ENCODE measurements at places on chromosomes 7 and 10.
A peak's percentile ranks its signal among the peaks of the same experiment; 100 is the strongest.

GRCh38 chr10:80512031-80512526, 25.6 kb upstream of the SH2D4B start:
- no peak for DNase-seq

- DNase-seq: no peak
These were observed 136.6 kb downstream of the ARHGAP22 start for GRCh38 chr10:48468130-48468790.

- no peak for DNase-seq
These were observed 43.4 kb downstream of the GLI3 start for GRCh38 chr7:42193471-42194129.

GRCh38 chr10:31343009-31343408, 24.0 kb downstream of the ZEB1 start:
- DNase-seq: no peak

GRCh38 chr10:36118314-36118713, 476.2 kb upstream of the FZD8 start:
- no peak for DNase-seq

DNA sequence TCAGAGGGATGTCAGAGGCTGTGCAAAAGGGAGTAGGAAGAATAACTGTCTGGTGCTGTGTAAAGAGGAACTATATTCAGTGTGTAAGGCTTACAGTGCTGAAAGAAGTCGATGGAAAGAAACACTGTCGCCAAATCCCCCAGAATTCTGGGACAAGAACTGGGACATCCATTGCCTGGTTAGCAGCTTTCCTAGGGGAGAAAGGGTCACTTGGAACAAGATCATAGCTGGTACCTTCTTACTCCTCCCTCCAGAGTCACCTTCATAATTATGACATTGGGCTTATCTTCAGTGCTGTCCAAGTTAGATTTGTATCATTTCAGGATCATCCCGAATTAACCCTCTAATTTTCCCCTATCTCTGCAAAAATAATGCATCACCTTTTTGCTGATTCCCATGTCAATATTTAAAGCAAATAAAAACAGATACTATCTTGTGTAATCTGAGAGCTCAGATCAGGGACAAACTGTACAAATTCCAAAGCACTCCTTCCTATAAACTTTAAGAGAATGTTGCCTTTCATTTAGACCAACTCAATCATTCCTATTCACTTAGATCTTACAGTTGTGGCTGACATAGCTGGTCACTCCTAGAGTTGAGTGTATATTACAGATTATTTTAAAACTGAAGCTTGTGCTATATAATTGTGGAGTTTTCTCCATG, 96.5 kb downstream of the DNAH11 start:
- DNase-seq: no peak

- DNase-seq: no peak
These were observed 51.1 kb downstream of the KMT2E start for GRCh38 chr7:105065104-105065503.

DNA sequence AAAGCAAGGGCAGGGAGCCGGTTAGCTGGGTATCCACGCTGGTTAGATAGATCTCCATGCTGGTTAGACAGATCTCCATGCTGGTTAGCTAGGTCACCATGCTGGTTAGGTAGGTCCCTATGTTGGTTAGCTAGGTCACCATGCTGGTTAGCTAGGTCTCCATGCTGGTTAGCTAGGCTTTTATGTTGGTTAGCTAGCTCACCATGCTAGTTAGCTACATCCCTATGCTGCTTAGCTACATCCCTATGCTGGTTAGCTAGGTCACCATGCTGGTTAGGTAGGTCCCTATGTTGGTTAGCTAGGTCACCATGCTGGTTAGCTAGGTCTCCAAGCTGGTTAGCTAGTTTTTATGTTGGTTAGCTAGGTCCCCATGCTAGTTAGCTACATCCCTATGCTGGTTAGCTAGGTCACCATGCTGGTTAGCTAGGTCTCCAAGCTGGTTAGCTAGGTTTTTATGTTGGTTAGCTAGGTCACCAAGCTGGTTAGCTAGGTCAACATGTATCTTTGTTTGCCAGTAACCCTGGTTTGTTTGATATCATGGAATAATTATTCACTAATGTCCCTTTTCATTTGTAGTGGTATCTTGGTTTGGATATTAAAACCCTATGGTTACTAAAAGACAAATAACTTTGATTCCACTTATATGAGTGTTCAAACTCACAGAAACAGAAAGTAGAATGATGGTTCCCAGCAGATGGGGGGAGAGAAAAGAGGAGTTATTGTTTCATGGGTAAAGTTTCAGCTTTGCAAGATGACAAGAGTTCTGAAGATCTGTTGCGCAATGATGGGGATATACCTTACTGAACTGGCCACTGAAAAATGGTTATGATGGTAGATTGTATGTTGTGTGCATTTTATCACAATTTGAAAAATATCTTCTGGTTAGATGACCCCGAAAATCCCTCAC, 136.2 kb downstream of the PRPF18 start:
- no peak for DNase-seq

DNA sequence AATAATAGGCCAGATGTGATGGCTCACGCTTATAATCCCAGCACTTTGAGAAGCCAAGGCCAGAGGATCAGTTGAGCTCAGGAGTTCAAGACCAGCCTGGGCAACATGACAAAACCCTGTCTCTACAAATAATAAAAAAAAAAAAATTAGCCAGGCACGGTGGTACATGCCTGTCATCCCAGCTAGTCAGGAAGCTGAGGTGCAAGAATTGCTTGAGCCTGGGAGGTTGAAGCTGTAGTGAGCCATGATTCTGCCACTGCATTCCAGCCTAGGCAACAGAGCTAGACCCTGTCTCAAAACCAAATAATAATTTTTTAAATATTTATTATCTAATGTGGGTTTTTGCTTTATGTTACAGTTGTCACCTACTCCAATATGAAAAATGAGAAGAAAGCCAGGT, 178.9 kb downstream of the ADK start:
- DNase-seq: no peak

GRCh38 chr10:60810437-60811182, 32.3 kb downstream of the CDK1 start:
- DNase-seq: no peak

DNA sequence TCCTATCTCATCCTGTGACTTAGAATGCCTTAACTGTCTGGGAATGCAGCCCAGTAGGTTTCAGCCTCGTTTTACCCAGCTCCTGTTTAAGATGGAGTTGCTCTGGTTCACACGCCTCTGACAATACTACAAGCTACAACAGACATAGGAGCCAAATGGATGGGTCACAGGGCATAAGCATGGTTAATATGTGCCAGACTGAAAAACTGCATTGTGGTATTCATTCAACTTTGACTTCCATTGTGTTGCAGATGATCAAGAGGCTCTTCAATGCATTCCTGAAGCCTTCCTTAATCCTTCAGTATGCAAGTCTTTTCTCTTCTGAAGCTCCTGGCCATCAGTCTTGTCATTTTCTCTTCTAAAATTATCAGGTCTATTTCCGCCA, 20.3 kb upstream of the RNF32 start:
- no peak for DNase-seq

- no peak for DNase-seq
These were observed 238.7 kb downstream of the SEC23IP start for GRCh38 chr10:120131183-120131582.

- no peak for DNase-seq
These were observed 162.1 kb upstream of the FOXK1 start for GRCh38 chr7:4519819-4520520.

- DNase-seq: no peak
These were observed 72.7 kb downstream of the CFAP46 start for GRCh38 chr10:132869621-132870020.

- no peak for DNase-seq
These were observed 50.6 kb downstream of the ADAMTS14 start for GRCh38 chr10:70722820-70723424.

GRCh38 chr10:92897916-92898315, 49.6 kb downstream of the EXOC6 start:
- DNase-seq: no peak

DNA sequence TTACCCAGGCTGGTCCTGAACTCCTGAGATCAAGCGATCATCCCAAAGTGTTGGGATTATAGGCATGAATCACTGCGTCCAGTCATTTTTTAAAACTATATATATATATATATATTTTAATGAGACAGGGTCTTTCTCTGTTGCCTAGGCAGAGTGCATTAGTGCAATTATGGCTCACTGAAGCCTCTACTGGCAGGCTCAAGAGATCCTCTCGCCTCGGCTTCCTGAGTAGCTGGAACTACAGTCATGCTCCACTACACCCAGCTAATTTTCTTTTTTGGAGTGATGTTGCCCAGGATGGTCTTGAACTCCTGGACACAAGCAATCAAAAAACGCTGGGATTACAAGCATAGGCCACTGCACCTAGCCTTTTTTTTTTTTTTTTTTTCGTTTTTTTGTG, 55.3 kb upstream of the KAT6B start:
- no peak for DNase-seq

DNA sequence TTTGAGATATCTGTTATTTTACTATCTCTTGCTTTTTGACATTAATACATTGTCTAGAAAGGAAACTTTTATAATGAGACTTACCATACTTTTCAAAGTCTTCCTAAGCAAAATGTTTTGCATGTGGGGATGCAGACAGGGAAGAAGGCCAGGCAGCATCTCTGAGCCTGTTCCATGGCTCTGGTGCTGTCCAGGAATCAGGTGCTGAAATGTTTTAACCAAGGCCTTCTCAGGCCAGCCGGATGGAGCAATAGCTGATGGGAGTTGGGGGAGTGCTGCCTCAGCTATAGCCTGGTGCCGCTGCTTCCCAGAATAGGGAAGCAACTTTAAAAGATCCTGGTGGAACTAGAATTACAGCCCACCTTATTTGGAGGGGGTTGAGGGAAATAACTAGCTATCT, 38.5 kb downstream of the CRTAC1 start:
- DNase-seq: no peak

DNA sequence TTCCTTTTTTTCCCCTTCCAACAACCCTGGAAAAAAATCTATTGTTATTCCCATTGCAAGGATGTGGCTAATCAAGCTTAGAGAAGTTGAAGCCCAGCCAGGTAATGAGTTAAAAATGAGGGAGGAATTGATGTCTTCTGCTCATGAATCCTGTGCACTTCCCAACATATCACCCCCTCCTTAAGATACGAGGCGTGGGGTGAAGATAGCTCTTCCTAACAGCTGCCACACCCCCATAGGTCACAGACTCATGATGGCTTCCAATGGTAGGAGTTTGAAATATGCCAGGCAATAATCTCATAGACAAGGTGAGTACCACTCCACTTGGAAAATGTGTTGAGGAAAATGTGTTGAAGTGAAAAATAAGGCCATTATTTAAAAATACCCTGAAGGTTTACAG, 71.3 kb upstream of the HECW1 start:
- DNase-seq: no peak

- DNase-seq: no peak
These were observed 17.6 kb upstream of the PANK1 start for GRCh38 chr10:89662596-89662995.

GRCh38 chr7:47759056-47759706, 177.3 kb upstream of the TNS3 start:
- no peak for DNase-seq

- peak; percentile 59 for DNase-seq
These were observed 51.2 kb upstream of the GTF2I start for GRCh38 chr7:74606101-74606908.

DNA sequence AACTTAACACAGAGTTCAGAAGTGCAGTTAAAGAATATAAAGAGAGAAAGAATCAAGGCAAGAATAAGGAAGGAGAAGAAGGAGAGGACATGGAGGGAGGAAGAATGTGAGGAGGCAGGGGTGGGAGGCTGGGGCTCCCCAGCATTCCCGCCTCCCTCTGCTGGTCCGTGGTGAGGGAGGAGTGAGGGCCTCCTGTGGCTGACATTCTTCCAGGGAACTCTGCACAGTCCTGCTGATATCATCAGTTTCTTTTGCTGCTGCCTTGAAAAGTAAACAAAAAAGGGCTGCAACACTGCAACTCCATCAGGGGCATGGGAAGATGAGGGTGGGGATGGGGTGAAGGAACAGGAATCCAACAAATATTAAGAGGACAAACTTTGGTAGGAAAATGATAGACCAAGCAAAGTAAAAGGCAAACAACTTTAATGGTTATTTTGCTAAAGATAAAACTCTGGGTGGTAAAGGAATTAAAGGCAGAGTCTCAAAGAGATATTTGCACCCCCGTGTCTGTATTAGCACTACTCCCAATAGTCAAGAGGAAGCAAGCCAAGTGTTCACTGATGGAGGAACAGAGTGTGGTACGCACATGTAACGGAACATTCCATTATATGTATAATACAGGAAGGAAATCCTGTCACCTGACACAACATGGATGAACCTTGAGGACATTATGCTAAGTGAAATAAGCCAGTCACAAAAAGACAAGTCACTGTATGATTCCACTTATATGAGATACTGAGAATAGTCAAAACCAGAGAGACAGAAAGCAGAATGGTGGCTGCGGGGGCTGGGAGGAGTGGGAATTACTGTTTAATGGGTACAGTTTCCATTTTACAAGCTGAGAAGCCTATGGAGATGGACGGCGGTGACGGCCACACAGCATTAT, 8.0 kb upstream of the SPOCK2 start:
- DNase-seq: no peak

- DNase-seq: peak; percentile 97
These were observed 4.4 kb upstream of the ABHD11 start for GRCh38 chr7:73742753-73743641.

DNA sequence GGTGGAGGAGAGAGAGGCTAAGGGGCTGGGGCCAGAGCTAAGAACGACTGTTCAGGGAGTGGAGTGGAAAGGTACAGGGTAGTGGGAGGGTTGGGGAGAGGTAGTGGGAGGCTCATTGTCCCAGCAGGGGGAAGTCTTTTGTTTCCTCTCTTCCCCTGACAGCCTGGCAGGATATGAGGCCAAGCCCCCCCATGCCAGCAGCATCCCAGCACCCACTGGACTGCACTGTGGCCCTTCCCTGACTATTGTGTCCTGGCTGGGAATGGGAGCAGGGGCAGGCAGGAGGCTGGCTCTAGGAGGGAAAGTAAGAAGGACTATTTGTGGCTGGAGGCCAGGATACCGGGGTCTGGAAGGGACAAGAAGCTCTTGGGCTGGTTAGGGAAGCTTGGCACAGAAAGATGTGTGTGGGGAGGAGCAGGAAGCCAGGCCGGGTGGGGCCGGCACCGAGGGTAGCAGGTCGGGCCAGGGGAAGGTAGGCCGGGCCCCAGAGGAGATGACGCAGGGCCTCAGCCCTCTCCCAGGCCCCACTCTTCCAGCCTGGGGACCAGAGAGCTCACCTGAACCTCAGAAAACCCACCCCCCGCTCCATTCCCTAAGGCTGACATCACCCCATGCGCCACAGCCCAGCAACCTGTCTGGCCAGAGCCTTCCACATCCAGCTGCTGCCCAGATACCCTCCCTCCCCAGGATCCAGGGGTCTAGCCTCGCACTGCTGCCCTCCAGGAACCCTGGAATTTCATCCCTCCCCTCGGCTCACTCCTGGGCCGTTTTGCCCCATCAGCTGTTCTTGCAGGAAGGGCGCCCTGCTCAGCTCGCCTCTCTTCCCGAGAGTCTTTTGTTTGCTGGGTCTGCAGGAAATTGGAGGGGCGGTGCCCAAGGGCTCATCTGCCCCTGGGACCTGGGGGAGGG, 8.8 kb upstream of the EPHB4 start:
- DNase-seq: no peak
